ENCODE measurements at places on chromosomes 11 and 22.

DNA sequence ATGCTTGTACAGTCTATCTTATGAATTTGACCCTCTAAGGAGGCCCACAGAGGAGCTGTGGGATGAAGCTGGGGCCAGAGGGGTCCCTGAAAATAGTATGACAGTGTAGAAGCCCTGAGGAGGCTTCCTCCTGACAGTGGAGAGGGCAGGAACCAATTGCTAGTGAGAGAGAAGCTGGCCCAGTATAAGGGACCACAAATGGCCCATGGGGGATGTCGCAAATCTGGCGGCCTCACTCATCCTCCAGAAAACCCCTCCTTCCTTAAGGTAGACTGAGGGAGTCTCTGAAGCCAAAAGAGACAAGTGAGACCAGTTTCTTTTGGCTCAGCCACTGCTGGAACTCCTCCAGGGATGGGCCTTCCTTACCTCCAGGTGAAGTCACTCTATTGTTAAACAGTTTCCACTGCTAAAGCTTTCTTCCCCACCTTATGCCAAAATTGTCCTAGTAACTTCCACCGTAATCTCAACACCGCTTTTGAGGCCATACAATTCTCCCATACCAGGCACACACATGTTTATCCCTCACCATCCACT, 17.8 kb upstream of the CASTOR1 start:
- DNase-seq = no peak

GRCh38 chr11:12922980-12923507, 86.1 kb upstream of the RASSF10 start:
- no peak for DNase-seq

GRCh38 chr11:128882451-128882850, 8.7 kb upstream of the KCNJ5 start:
- DNase-seq = no peak

DNA sequence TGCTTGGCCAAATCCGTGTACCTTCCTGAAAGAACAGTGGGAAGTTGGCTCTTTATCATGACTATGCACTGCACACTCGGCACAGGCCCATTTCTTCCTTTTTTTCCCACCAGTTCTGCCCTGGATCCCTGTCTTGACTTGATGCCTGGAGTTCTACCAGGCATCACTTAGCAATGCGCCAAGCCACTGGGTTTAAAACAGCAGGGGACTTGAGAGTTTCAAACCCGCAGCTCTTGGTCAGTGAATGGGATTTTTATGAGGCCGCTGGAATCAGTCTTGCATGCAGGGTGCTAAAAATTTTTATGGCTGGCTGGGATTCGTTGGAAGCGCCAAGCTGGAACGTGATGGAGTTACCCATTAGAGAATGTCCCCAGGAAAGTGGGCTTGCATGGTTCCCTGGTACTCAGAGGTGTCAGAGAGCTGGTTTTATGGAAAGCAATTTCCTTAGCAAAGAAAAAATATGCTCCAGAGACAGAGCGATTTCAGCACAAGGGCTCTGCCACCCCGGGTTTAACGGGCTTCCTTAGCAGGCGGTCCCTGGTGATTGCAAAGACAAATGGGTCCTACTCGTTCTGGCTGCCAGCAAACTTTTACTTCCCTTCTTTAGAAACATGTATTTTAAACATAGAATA, 432.9 kb downstream of the TENM4 start:
- DNase-seq = peak; percentile 70

- no peak for DNase-seq
Observed at GRCh38 chr11:45089676-45090499, 56.6 kb upstream of the PRDM11 start.

DNA sequence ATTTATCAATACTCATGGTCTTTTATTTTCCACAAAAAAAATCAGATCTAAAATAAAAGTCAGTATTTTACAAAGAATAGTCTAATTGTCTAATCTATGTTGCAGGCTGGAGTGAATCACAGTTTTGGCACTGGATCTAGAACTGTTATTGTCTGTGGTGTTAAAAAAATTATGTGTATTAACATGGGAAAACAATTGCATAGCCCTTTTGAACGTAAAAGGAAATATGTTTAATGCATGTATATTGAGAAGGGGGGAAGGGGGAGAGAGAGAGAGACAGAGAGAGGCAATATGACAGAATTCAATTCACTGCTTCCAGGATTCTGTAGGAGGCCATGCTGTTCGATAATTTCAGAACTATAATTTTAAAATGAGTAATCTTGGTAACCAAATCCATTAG, 324.9 kb upstream of the CCDC90B start:
- DNase-seq = no peak

DNA sequence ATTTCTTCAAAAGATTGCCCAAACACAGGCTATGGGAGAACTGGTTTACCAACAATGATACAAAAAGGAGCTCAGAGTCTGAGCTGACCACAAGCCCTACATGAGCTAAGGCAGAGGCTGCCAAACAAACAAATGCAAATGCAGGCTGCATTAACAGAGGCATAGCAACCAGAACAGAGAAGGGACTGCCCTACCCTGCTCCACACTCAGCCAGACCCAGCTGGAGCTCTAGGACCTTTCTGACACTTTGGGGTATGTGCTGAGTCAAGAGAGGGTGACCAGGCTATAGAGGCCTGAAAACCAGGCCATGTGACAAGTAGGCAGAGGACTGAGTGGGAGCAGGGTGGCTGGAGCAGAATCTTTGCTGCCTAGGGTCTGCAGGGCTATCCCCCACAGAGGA, 17.8 kb upstream of the P2RY2 start:
- no peak for DNase-seq

- DNase-seq = no peak
Observed at GRCh38 chr11:131884461-131885073, 514.2 kb downstream of the NTM start.

GRCh38 chr22:25419247-25420113, 145.0 kb upstream of the GRK3 start:
- peak; percentile 51 for DNase-seq

GRCh38 chr22:27482402-27482801, 319.2 kb downstream of the MN1 start:
- DNase-seq = peak; percentile 18

DNA sequence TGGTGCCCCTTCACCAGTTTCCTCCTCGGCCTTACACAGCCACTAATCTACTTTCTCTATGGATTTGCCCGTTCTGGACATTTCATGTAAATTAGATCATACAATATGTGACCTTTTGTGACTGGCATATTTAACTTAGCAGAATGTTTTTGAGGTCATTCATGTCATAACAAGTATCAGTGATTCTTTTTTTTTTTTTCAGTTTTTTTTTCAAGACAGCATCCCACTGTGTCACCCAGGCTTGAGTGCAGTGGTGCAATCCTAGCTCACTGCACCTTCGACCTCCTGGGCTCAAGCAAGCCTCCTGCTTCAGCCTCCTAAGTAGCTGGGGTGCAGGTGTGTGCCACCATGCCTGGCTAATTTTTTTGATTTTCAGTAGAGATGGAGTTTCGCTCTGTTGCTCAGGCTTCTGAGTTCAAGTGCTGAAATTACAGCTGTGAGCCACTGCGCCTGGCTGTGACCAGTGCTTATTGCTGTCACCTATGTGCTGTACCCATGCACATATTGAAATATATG, 22.7 kb downstream of the KIAA1671 start:
- no peak for DNase-seq

DNA sequence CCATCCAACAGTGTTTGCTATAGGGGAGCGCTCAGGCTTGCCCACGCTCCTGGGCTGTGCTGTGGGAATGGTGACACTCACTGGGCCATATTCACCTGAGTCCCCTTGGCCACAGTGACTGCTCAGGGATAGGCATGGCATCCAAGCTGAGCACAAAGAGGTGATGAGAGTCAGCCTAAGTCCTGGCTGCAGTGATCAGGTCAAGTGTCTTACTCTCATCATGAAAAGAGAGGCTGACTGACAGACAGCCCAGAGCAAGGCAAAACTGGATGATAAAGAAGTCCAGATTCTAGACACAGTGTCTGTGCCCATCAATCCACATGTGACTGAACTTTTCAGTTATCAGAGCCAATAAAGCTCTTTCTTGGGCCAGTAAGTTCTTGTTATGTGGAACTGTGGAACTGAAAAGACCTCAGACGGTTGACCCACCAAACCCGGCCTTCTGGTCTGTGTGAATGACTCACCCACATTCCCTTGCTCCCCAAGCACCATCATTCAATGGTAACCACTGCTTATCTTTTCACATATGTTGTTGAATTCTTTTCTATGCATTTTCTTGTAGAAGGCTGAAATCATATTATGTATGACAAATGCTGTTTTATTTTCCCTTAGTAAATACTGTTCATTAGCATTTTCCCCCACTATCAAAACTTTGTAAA, 43.2 kb upstream of the YPEL1 start:
- DNase-seq = no peak

DNA sequence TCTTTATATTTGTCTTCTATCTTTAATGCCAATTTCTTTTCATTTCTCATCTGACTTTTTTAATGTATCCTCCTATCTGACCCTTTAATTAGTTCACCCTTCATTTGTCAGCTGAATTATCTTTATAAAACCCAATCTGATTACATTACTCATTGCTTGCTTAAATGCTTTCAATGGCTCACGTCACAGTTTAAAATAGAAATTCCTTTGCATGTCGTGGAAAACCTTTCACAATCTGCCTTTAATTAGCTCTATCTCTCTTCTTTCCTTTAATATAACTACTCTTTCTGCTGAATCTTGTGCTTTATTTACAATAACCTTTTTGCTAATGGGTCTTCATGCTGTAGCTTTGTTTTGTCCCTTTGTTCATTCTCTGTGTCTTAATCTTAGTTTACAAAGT, 125.7 kb downstream of the DYNC2H1 start:
- DNase-seq = no peak

DNA sequence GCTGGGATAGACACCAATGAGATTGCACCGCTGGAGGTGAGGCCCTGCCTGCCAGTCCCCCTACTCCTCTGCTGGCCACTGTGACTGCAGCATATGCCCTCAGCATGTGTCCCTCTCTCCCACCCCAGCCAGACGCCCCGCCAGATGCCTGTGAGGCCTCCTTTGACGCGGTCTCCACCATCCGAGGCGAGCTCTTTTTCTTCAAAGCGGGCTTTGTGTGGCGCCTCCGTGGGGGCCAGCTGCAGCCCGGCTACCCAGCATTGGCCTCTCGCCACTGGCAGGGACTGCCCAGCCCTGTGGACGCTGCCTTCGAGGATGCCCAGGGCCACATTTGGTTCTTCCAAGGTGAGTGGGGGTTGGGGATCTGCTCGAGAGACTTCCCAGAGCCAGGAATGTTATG, 5.7 kb upstream of the SMARCB1 start:
- DNase-seq = no peak

- DNase-seq = peak; percentile 61
Observed at GRCh38 chr11:65499713-65500386, 1.0 kb downstream of the MALAT1 start.

- no peak for DNase-seq
Observed at GRCh38 chr11:124950601-124951330, 3.2 kb upstream of the CCDC15 start.

DNA sequence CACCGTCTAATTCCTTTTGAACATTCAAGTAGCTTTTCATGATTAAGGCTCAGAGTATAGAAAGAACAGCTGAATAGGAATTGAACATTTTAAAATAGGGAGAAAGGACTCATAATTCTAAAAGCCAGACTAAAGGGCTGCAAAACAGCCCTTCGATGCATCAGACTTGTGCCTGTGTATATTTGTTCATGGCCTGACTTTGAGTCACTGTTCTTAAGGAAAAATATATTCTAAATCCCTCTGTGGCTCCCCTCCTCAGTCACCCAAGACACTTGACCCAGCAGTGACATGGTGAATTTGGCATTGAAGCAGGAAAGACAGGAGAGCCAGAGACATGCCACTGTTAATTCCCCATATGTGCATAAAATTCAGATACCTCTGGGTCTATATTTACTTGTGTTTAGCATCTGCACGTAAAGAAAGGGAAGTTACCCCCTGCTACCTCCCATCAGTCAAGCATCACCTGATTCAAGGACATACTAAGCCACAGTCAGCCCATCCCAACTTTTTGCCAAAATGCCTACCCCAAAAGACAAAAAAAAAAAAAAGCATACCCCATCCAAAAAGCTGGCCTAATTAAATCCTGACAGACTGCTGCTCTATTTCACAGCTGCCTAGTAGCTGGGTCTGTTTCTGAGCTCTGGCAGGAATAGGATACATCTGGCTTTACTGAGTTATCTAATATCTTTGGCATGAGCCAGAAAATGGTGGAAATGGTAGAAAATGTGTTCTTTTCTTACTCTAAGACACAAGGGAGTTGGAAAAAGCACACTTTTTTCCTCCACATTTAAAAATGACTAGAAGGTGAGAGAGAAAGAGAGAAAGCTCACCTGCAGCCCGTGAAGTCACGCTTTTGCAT, 93.5 kb downstream of the COMMD9 start:
- no peak for DNase-seq

DNA sequence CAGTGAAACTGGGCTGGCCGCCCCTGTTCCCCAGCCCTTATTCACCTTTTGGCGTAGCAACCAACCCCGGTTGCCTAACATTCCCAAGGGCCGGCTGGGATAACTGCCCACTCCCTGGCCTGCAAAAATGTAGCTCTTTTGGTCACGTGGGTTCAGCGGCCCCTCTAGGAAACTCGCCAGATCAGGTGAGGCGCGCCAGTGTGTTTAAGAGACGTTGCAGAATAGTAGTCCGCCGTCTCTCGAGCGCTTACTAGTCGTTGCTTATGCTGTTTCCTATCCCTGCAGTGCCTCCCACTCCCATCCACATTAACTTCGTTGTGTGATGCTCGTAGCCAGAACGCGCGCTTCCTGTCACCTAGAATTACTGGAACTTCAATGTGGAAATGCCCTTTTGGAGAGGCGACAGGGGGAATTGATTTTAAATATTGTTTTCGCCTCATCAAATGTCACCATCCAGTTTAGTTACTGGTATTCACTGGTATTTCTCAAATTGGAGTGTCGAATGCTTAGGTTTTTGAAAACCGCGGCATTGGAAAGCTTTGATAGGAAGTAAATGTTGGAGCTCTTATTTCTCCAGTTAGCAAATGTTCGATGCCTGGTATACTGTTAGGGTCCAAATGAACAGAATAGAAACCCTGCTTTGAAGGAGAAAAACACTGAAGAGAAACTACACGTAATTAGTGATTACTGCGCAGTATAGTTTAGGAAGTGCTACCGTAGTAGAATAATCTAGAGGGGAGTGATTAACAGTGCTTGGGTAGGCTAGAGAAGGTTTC, 823 bp downstream of the CEP57 start:
- DNase-seq = peak; percentile 87

- no peak for DNase-seq
Observed at GRCh38 chr22:35051791-35052190, 14.2 kb upstream of the ISX start.

GRCh38 chr11:31477528-31478222, 31.7 kb downstream of the IMMP1L start:
- DNase-seq = no peak

DNA sequence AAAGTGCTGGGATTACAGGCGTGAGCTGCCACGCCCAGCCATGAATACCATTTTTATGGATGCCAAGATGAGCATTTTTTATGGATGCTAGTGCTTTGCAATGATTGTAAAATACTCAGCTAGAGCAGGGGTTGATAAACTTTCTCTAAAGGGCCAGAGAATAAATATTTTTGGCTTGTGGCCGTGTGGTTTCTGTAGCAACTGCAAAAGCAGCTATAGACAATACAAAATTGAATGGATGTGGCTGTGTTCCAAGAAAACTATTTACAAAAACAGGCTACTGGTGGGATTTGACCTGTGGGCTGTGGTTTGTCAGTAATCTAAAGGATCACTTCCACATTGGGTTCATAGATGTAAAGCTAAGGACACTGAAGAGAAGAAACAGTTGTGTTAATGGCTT, 56.0 kb downstream of the COMMD9 start:
- no peak for DNase-seq

Data from kidney (tissue), 22 donors.